ENCODE measurements at places on chromosomes 1 and 21. TPM values are rescaled to one million over a fixed set of nuclear protein-coding genes. Genes with fewer than 3 reads are reported as not detected.

Gene RIPPLY3
- total RNA-seq: not detected

Gene MASP2
- not detected for total RNA-seq

Gene ADGRL4
- 77.8 TPM for total RNA-seq

Gene MYOC
- total RNA-seq: not detected

DNA sequence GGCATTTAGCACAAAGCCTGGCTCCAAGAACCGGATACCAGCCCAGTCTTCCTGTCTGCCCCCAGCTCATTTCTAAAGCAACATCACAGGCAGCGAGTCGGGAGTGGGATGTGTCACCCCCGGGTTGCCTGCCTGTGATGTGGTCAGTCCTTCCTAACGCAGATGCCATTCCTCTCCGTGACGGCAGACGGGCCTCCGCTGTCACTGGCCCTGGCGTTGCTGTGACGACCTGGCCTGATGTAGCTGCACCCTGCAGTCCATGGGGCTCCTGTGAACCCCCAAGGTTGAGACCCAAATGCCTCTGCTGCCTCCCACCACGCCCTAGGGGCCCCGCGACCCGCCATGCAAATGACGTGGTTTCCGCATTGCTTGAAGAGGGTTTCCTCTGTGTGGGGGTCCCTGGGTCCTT, 12.3 kb downstream of the TNFRSF1B start:
- H3K27ac ChIP-seq: peak overlapping the region; percentile 98
- H3K36me3 ChIP-seq: no peaks in the 10 kb centered on the region
- H3K4me1 ChIP-seq: peaks cover 88% of the 10 kb centered on the region
- H3K27me3 ChIP-seq: no peaks in the 10 kb centered on the region

DNA sequence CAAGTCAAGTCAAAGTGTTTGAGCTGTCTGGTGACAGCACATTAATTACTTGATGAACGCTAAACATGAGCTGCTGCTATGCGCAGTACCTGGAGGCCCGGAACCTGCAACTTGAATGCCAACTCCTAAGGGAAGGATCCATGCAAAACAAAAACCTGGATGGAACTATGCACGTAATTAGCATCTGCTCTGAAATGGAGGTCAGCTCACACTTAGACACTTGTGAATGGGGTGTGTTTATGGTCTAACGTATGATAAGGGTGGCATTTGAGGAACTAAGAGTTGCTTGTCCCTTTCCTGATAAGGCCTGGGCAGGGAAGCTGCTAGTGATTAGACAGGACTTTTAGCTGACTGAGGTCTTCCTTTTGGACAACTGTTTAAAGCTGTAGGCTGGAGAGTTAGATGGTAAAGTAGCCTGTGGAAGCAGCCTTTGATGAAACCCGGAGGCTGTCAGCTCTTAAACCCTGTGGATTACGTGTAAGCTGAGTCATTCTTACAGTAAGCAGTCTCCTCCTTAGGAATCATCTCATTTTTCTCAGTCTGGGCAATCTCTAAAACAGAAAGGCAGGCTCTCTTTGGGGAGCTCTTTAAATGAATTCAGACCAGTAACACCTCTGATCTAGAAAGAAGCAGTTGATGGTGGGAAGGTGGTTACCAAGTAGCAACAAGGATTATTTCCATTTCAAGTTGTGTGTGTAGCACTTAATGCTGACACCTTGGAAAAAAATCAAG, 6.8 kb downstream of the TENT5C start:
- H3K27me3 ChIP-seq: no peaks in the 10 kb centered on the region
- H3K4me3 ChIP-seq: no peak overlapping the region
- peaks cover 98% of the 10 kb centered on the region for H3K4me1 ChIP-seq

DNA sequence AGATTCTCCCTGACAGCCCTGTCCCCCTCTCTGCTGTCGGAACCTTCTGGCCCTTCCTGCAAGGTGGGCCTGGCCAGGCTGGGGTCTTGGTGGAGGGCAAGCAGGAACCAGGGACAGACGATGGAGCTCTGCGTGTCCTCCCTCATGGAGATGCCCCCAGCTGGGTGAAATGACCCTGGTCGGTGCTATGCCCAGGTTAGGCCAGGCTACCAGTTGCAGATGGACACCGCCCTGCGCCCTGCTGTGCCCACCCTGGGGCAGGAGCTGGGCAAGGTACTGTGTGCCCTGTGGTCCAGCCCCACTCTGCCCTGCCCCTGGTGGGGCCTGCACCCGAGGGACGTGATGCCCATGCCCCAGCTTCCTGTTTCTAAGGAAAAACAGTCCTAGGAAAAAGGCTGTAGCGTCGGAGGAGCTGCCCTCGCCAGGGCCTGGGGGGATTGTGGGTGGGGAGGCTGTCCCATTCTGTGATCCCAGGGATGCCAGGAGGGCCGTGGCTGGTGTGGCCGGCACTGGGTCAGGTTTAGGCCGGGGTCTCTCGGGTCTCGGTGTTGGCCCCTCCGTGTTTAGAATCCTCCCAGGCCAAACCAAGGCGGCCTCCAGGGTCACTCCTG, 77.6 kb downstream of the MORN1 start:
- no peak overlapping the region for H3K4me3 ChIP-seq
- no peaks in the 10 kb centered on the region for H3K27me3 ChIP-seq
- peak overlapping the region; percentile 81 for H3K27ac ChIP-seq
- no peak for DNase-seq
- H3K36me3 ChIP-seq: no peaks in the 10 kb centered on the region

DNA sequence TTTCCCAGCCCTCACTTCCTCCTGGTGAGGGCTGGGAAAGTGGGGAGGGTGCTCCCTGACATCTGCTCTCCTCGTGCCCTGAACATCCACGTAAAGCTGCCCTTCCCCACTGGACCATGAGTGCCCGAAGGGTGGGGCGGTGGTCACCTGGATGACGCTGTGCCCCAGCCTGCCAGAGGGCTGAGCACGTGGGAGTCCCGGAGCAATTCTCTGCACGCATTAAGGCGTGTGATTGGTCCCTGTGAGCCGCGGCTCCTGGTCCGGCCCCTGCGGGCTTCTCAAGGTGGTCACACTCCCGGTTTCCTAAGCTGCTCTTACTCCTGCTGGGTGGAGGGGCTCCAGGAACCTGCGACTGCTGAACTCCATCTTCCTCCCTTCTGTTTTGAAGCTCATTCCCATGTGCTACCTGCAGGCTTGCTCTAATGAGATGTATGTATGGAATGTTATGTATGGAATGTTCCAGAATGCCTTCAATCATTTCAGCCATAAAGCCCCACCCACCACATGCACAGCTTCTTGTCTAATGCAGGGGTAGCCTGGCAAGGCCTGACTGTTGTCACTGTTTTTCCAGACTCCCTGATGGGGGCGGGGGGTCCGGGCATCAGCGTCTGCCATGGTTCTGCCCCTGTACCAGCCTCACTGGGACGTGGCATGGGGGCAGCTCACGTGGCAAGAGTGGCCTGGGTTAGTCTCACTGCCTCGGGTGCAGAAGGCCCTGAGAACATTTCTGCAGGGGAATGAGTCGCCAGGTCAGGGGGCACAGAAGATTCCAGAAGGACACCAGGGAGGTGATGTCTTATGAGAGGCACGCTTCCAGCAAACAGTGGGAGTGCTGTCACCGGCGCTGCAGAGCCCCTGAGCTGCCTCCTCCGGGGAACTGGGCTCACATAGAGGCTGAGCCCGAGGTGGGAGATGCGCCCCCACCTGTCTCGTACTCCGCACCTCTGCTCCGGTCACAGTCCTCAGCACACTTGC, 19.4 kb downstream of the KRTAP10-1 start:
- H3K27ac ChIP-seq: no peak overlapping the region
- no peaks in the 10 kb centered on the region for H3K27me3 ChIP-seq
- H3K4me3 ChIP-seq: no peak overlapping the region
- peak; percentile 65 for DNase-seq
- no peaks in the 10 kb centered on the region for H3K36me3 ChIP-seq

- peak overlapping the region; percentile 99 for H3K27ac ChIP-seq
- H3K27me3 ChIP-seq: no peaks in the 10 kb centered on the region
- no peaks in the 10 kb centered on the region for H3K36me3 ChIP-seq
- peak overlapping the region; percentile 43 for H3K4me3 ChIP-seq
- H3K4me1 ChIP-seq: peaks cover 35% of the 10 kb centered on the region
Measured at GRCh38 chr1:155011004-155011416, 8.4 kb downstream of the ZBTB7B start.

DNA sequence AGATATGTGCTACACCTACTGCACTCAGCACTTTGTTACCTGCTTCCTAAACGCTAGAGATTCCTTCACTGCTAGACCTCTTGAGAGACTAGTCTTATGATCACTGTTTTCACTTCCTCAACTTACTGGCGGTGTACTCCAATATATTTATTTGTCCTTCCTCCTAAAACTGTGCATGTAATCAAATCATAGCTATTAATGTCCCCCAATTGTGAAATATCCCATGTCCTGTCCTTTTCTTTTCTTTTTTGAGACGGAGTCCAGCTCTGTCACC, 3.4 kb downstream of the SOAT1 start:
- H3K4me3 ChIP-seq: no peak overlapping the region
- peaks cover 60% of the 10 kb centered on the region for H3K4me1 ChIP-seq
- DNase-seq: no peak

DNA sequence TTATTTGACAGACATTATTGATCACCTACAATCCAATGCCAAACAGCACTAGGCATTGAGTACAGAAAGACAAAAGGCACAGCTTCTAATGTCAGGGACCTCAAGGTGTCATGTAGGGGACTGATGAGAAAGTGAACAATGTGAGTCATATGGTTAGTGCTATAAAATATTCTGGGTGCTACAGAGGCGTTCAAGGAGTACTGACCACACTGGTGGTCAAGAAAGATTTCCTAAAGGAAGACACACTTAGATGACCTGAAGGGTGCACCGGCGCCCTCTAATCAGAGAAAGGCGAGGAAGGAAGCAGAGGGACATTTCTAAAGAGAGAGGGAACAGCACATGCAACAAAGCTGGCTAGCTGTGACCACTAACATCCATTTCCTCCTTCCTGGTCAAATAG, 64.9 kb upstream of the F3 start:
- no peaks in the 10 kb centered on the region for H3K4me1 ChIP-seq
- H3K4me3 ChIP-seq: no peak overlapping the region
- H3K27ac ChIP-seq: no peak overlapping the region
- no peaks in the 10 kb centered on the region for H3K36me3 ChIP-seq
- H3K27me3 ChIP-seq: peaks cover 4% of the 10 kb centered on the region
- DNase-seq: no peak

- peaks cover 5% of the 10 kb centered on the region for H3K27me3 ChIP-seq
- H3K4me1 ChIP-seq: no peaks in the 10 kb centered on the region
- H3K36me3 ChIP-seq: no peaks in the 10 kb centered on the region
- no peak overlapping the region for H3K4me3 ChIP-seq
- no peak for DNase-seq
Measured at GRCh38 chr1:37606481-37607263, 10.9 kb upstream of the GNL2 start.

DNA sequence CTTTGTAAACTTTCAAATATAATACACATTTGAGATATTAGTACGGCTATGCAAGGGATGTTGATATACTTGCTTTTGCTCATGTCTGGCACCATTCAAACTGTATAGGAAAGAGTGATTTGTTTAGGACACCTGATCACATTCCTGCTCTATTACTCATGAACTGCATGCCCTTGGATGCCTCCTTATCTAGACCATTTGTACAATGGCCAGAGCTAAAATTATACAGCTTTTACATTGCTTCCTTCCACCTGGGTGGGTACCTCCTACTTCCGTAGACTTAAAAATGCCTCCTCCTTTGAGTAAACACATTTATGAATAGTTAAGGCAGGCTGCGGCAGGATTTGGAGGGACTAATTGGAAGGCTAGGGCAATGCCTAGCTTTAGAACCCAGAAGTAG, 85.4 kb upstream of the PBX1 start:
- no peak overlapping the region for H3K4me3 ChIP-seq
- no peaks in the 10 kb centered on the region for H3K27me3 ChIP-seq
- no peaks in the 10 kb centered on the region for H3K4me1 ChIP-seq
- no peaks in the 10 kb centered on the region for H3K36me3 ChIP-seq
- DNase-seq: no peak
- H3K27ac ChIP-seq: no peak overlapping the region

- H3K27ac ChIP-seq: no peak overlapping the region
- no peaks in the 10 kb centered on the region for H3K27me3 ChIP-seq
- H3K36me3 ChIP-seq: no peaks in the 10 kb centered on the region
- DNase-seq: peak; percentile 65
- no peaks in the 10 kb centered on the region for H3K4me1 ChIP-seq
Measured at GRCh38 chr1:1946540-1946939, 27.5 kb upstream of the TMEM52 start.

DNA sequence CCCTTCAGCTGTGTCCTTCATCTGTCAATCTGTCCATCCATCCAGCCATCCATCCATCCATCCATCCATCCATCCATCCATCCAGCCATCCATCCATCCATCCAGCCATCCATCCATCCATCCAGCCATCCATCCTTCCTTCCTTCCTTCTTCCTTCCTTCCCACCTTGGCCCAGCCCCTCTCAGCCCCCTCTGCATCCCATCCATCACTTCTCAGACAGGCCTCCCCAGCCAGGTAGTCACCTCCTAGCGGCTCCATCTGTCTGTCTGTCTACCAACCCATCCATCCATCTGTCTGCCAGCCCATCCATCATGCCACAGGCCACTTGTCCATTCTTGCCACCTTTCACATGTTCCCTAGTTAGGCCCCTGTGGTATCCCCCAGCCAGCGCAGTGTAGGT, 10.2 kb upstream of the EPHA2 start:
- H3K27me3 ChIP-seq: no peaks in the 10 kb centered on the region
- H3K27ac ChIP-seq: no peak overlapping the region
- H3K36me3 ChIP-seq: no peaks in the 10 kb centered on the region
- no peak for DNase-seq
- H3K4me3 ChIP-seq: no peak overlapping the region

DNA sequence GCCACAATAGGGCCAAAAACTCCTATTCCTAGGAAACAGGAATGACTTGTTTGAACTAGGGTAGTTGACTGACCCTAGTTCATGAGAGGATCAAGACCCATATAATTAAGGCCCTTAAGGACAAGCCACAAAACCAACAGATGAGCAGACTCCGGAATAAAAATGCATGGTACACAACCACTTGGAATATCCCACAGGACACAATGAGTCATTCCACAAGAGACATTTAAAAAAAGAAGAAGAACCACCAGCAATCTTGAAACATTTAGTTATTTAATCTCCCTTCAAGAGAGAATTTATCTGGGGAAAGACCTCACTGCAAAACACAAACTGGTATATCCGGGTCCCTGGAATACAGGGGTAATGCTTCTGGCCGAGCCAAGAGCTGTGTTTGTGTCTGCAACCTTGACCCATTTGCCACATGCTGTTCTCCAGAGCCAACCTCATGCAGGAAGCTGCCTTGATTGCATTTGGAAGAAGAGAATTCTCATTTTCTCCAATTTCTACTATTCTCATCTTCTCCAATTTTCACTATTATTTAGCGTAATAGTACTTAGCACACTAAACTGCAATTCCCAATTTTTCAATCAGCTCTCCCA, 135.5 kb downstream of the TGFBR3 start:
- peaks cover 4% of the 10 kb centered on the region for H3K36me3 ChIP-seq
- H3K4me1 ChIP-seq: peaks cover 17% of the 10 kb centered on the region
- no peak overlapping the region for H3K4me3 ChIP-seq
- H3K27ac ChIP-seq: peak overlapping the region; percentile 9
- H3K27me3 ChIP-seq: no peaks in the 10 kb centered on the region

- no peak overlapping the region for H3K4me3 ChIP-seq
- H3K27me3 ChIP-seq: no peaks in the 10 kb centered on the region
- H3K36me3 ChIP-seq: peaks cover 42% of the 10 kb centered on the region
- DNase-seq: no peak
- H3K27ac ChIP-seq: no peak overlapping the region
Measured at GRCh38 chr1:19744335-19744743, 55.4 kb downstream of the TMCO4 start.

- no peak overlapping the region for H3K27ac ChIP-seq
- DNase-seq: no peak
- H3K27me3 ChIP-seq: no peaks in the 10 kb centered on the region
- H3K36me3 ChIP-seq: no peaks in the 10 kb centered on the region
Measured at GRCh38 chr1:184465489-184466146, 78.8 kb downstream of the C1orf21 start.

- DNase-seq: no peak
- H3K4me3 ChIP-seq: no peak overlapping the region
- no peak overlapping the region for H3K27ac ChIP-seq
- no peaks in the 10 kb centered on the region for H3K36me3 ChIP-seq
- H3K27me3 ChIP-seq: no peaks in the 10 kb centered on the region
Measured at GRCh38 chr21:31395268-31395667, 51.2 kb upstream of the TIAM1 start.
